Mesenteric fat pad (tissue), 1 donor: ENCODE measurements at places on chromosomes 3 and 15. TPM values are rescaled to one million over a fixed set of nuclear protein-coding genes. Genes with fewer than 3 reads are reported as not detected.

The CHRM5 gene
- not detected for total RNA-seq

The KIF7 gene
- 12.7 TPM for total RNA-seq

The VPS39 gene
- 57.3 TPM for total RNA-seq

The RLBP1 gene
- not detected for total RNA-seq

The TMEM158 gene
- total RNA-seq, result 5.7 TPM

The ACAA1 gene
- 67.6 TPM for total RNA-seq

The SNAP23 gene
- total RNA-seq, result 72.0 TPM

The CACNA2D2 gene
- 0.45 TPM for total RNA-seq

GRCh38 chr3:49647741-49648140 is 26.4 kb upstream of the APEH start:
- no peak for DNase-seq

GRCh38 chr15:53472883-53473282 is 286.6 kb downstream of the WDR72 start:
- no peak for DNase-seq

DNA sequence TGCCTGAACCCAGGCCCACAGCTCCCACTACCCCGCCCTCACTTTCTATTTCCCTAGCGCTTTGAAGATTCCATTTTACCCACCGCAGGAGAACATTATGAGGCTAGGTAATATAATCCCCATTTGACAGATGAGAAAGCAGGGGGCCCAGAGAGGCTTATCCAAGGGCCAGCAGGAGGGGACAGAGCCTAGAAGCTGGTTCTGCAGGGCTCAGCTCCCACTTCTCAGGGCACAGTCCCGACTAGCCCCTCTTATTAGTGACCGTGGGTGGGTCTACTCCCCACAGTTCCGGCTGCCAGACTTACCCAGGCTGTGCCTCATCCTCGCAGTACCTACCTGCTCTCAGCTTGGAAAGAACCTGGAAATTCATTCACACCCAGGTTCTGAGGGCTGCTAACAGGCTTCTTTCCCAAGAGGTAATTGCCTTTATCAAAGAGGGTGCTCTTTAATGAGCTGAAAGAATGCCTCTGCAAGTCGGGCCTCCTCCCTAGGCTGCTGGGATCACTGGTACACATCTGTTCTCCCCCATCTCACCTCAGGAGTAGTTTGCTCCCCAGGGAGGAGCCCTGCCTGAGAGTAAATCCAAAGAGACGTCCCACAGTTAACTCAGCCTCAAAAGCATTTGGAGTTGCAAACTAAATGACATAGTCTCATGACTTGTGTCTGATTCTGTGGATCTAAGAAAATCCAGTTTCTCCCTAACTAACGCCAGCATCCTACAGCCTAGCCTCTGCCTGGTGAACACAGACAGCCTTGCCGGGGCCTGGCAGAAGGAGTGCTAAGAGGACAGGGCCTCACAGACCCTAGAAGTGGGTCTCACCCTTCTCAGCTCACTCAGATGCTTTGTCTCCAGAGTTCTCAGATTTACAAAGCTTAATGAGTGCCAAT is 125.0 kb downstream of the CHSY1 start:
- DNase-seq, result no peak

DNA sequence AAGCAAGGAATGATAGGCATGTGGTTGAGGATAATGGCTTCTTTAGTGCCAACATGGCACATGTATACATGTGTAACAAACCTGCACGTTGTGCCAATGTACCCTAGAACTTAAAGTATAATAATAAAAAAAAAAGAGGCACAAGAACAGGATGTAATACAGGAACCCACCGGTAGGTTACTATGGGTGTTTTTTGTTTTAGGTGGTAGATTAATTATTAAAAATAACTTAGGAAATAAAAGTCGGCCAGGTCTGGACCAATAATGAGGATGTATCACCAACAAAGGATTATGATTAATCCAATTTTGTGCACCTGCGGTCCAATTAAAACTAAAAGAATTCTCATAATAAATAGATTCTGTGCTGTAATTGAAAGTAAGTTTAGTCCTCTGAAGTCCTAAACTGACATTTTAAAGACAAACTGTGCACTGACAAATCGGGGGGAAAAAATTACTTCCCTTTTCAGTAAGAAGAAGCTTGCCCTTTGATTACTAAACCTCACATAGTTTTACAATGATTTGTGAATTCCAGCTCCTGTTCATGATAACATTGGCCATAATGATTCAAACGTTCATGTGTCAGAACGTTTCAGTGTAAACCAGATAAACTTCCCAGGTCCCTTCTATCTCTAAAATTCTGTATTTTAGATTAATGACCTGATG is 62.2 kb downstream of the CASR start:
- no peak for DNase-seq

- DNase-seq, result peak; percentile 53
Observed at GRCh38 chr3:19822805-19823204, 111.2 kb downstream of the EFHB start.

GRCh38 chr3:105355408-105356061 is 11.2 kb upstream of the ALCAM start:
- no peak for DNase-seq

DNA sequence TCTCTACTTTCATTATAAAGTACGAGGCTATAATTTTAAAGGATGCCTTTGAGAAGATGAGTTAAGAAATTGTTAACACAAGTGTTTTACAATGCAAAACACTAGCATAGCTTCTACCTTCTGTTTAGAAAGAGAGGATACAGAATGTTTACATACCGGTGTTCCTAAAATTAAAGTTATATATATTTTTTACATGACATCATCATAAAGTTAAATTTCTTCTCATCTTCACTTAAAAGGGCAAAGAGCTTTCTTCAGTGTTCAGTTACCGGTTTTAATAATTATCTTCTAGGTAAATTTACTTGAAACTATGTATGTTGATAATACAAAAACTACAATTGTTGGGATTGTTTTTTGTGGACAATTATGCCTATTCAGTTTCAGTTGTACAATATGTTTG is 32.7 kb upstream of the TM2D3 start:
- DNase-seq, result no peak

DNA sequence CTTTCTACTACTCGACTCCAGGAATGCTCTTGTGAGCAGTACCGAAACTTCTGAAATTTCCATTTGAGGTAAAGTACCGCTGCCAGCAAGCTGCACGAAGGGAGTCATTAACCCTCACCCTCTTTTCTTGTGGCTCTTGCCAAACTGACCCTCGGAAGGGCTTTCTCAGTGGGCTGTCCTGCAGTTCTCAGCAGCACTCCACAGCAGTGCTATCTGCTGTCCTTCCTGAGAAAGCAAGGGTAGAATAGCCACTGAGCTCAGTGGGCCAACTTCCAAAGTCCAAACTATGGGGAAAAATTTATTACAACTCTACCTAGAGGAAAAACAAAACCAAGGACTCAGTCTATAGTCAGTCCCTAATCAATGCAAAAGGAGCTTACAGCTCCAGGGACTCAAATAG is 38.5 kb upstream of the COL8A1 start:
- DNase-seq, result no peak

GRCh38 chr15:41934843-41935242 is 37.5 kb downstream of the EHD4 start:
- DNase-seq, result no peak

DNA sequence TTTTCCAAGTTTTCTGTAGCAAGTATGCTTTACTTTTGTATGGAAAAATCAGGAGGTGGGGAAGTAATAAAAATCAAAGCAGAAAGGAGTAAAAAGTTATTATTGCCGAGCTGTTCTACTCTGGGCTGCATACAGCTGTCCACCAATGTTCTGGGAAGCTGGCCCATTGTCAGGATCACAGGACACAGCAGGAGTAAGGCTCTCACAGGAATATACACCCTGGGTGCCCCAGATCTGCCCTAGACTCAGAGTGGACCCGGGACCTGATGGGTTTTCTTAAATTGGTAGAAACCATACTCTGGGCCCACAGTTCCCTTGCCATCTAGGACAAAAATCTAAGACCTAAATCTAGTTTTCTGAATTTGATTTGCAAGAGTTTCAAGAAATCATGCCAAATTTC is 60.4 kb downstream of the TNIK start:
- DNase-seq, result no peak

- DNase-seq, result no peak
Observed at GRCh38 chr3:58989163-58989562, 60.7 kb downstream of the CFAP20DC start.

GRCh38 chr15:79416876-79417275 is 15.3 kb upstream of the MINAR1 start:
- no peak for DNase-seq

- no peak for DNase-seq
Observed at GRCh38 chr3:180707896-180708295, 28.6 kb upstream of the CCDC39 start.

DNA sequence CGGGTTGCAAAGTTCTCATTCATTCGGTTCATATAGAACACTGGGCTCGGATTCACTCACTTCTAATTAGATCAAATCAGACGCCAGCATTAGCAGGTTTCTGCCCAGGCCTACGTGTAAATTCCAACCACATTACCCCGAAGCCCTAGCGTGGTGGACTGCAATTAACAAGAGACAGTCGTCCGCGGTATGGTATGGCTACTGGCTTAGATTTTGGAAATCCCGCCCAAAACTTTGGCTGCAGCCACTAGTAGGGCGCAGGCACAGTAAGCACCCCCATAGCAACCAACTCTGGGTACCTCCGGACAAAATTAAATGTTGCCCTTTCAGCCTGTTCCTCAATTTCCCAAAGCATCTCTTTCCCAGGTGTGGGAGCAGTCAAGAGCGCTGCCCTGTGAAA is 771 bp downstream of the RARRES1 start:
- no peak for DNase-seq

GRCh38 chr3:185739264-185739701 is 85.6 kb downstream of the IGF2BP2 start:
- DNase-seq, result no peak

- no peak for DNase-seq
Observed at GRCh38 chr3:42229266-42229941, 36.6 kb downstream of the CCK start.

GRCh38 chr3:122094125-122094524 is 39.0 kb downstream of the CD86 start:
- no peak for DNase-seq

DNA sequence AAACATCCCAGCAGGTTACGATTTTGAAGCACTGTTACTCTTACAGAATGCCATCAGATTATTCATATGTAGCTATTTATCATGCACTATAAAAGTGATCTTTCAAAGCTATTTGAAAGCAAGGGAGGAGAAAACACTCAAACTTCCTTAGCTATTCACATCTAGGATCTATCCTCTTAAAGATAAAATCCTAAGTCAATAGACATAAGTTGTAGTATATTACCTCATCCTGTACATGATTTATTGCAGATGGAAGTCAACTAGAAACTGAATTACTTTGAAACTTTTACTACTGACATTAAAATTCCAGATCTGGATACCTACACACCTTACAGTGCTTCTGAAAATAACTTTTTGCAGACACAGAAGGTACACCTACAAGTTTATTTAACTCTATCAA is 197.2 kb downstream of the MEIS2 start:
- DNase-seq, result no peak

DNA sequence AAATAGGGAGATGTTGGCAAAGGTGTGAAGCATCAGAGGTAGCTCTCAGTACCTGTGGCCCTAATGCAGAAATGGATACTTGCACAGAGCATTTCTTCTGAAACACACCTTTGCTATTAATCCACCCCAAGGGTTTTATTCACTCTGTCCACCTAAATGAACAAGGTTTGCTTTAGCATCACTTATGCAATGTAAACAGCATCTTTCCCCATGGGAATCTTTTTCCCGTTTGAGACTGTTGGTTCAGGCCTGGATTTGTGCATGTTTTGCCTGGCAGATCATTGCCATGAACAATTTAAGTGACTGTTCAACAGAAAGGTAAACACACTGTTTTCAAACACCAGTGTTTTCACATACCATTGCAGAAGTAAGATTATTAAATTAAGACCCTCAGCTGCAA is 508.3 kb downstream of the SOX2 start:
- no peak for DNase-seq

- no peak for DNase-seq
Observed at GRCh38 chr3:13414040-13414729, 5.9 kb downstream of the NUP210 start.

- DNase-seq, result no peak
Observed at GRCh38 chr3:98735296-98735695, 27.8 kb upstream of the ST3GAL6 start.

DNA sequence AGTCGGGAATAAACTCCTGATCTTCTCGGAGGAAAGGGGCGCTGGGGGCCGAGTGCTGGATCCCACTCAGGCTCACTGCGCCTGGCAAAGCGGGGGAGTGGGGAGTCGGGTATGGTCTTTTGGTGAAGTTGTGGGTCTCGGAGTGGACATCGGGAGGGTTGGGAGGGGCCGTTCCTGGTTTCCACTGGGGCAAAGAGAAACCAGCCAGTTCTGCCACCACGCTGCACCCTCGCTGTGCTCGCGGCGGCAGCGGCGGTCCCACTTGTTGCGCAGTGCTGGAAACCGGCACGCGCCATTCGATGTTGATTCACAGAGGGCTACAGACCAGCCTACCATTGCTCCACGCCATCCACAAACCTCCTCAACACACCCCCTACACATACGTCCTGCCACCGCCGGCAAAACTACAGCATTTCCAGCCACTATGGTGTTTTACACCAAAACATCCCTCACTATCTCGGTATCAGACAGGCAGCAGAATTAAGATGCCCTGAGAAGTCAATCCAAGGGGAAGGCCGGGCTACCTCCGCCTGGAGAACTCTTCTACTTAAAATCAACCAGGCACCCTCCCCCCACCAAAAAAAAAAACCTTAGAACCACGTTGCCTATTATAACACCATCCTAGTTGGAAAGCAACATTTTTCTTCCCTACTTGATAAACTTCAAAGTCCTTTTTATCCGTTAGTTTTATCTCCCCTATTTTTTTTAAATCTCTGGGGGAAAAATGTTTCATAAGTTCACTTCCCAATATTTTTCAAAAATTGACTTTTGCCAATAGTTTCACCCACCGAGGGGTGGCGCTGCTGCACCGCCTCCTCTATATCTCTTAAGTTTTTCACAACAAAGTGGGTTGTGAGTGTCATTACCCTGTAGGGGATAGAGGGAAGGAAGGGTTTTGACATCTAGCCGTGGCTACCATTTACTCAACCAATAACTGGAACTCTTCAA is 3.6 kb downstream of the BCL6 start:
- DNase-seq, result no peak
